Astrocyte of the spinal cord (primary cell): ENCODE measurements at places on chromosomes 7 and 10.
A peak's percentile ranks its signal among the peaks of the same experiment; 100 is the strongest.

DNA sequence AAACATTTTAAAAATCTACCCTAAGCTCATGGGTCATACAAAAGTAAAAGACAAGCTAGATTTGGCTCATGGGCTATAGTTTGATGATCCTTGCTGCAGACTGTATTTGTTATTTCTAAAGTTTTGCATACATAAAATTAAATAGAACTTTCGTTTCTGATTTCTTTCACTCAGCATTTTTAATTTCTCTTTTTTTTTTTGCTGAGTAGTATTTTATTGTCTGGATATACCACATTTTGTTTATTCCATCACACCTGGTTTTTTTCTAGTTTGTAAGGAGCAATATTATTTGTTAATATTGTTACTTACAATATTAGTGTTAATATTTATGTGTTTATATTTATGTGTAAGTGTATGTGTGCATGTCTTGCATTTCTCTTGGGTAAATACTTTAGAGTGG is 291.5 kb downstream of the ATRNL1 start:
- no peak for DNase-seq

DNA sequence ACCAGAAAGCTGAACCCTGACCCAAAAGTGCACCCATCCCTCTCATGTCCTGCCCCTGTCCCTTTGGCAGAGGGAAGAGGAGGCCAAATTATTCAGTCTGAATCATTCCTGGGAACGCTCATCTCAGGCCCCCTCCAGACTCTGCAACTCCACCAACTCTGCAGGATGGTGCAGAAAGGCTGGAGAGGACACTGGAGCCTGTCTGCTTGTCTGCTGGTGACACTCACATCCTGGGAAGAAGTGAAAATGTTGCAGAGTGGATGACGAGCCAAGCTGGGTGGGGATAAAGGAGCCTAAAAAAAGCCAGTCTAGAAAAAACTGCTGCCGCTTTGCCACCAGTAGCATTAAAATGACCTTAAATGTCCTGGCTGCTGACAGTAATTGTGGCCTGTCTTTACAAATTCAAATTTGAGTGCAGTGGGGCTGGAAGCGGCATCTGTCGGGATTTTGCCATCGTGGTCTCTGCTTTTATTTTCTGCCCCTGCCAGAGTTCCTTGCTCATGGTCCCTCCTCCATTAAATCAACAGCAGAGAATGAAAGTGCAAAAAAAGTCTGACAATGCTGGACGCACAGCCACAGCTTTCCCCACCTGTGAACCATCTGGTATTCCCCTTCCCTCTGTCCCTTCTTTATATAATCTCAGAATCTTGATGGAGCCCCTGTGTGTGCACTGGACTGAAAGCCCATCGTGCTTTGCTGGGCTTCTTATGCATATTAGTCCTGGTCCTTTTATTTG is 63.9 kb downstream of the STK17A start:
- peak; percentile 56 for DNase-seq

DNA sequence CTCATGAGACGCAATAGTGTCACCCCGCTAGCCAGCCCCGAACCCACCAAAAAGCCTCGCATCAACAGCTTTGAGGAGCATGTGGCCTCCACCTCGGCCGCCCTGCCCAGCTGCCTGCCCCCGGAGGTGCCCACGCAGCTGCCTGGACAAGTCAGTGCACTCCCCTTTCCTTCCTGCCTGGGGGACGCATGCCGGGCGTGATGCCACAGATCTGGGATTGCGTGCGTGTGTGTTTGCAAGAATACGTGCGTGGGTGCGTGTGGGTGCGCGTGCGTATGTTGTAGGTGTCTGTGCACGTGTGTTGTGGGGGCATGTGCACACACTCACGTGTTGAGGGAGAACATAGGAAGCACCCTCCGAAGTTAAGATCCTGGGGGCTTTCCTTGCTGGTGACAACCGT is 23.5 kb downstream of the PFKFB3 start:
- DNase-seq, result no peak

DNA sequence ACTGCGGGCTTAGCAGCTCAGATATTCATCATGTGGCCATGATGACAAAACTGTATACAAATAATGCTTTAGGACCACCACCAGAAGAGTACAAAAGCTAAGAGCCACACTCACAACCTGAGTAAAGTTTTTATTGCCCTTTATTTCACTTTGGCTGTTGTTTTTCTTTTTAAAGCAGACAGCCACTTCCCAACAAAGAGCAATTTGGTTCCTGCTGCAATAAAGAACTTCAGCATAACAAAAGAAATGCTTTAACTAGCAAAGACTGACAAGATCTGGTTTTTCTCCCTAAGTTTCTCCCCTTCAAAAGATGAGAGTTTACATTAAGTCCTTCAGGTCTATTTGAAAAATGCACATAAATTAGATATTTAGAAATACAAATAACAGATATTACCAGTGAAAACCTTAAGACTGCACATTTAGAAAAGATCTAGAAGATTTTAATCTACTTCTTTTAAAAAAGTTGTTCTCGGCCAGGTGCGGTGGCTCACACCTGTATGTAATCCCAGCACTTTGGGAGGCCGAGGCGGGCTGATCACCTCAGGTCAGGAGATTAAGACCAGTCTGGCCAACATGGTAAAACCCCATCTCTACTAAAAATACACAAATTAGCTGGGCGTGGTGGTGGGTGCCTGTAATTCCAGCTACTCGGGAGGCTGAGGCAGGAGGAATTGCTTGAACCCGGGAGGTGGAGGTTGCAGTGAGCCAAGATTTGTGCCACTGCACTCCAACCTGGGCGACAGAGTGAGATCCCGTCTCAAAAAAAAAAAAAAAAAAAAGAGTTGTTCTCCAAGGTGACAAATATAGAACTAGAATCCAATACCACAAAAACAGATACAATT is 59.4 kb downstream of the WAPL start:
- DNase-seq, result no peak

- DNase-seq, result peak; percentile 94
These were observed 438 bp downstream of the BCL7B start for GRCh38 chr7:73557108-73557396.

DNA sequence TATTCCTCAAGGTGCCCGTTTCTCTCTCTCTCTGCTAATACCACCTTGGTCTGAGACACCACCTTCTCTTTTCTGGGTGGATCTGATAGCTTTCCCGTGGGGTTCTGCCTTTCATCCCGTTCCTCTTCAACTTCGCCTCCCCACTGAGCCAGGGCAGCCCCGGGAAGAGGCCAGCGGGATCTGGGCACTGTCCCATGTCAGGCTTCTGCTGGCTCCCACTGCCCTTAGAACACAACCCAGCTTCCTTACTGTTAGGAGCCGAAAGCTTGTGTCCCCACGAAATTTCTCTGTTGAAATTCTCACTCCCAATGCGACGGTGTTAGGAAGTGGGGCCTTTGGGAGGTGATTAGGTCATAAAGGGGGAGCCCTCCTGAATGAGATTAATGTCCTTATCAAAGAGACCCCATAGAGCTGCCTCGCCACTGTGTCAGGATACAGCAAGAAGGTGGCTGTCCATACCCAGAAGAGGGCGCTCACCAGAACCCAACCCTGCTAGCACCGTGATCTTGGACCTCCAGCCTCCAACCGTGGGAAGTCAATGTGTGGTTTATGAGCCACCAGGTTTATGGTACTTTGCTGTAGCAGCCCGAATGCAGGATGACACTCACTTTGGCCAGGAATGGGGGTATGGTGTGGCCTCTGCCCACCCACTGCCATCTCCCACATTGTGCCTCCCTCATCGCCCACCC is 79.2 kb downstream of the CAMK1D start:
- no peak for DNase-seq

DNA sequence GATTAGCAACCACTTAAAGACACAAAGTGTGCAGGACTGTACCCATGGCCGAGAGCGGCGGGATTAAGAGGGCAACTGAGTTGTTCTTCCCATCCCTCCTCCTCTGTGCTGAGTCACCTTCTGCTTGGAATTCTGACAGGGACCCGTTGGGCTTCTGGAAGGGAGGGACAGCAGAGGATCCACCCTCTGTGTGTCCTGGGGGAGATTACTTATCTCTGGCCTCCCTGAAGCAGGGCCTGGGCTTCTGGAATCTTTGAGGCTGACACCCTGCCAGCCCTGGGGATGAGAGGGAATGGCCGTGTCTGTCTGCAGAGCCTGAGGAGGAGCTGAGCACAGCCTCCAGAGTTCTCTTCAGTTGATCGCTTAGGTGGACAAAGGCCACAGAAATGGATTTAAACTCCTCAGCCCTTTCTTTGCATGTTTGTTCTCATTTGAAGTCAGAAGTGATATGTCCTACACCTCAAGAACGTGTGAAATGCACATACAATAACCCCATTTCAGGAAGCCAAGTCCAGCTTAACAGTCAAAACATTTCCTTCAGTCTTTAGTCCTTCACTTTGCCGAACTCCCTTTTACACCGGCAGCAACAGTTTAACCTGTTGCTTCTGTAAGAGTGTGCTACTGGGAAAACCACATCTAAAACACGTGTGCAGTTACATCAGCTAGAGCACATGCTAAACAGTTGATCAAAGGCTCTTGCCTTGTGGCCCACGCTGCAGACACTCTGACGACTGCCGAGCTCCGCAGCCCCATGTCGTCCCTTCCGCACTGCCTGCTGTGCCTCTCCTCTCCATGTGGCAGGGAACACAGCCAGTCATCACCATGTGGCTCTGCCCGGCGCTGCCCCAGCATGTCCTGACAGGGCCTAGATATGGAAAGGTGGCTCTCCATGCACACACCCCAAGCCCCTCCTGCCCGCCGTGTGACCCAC is 55.7 kb downstream of the IKZF1 start:
- no peak for DNase-seq

DNA sequence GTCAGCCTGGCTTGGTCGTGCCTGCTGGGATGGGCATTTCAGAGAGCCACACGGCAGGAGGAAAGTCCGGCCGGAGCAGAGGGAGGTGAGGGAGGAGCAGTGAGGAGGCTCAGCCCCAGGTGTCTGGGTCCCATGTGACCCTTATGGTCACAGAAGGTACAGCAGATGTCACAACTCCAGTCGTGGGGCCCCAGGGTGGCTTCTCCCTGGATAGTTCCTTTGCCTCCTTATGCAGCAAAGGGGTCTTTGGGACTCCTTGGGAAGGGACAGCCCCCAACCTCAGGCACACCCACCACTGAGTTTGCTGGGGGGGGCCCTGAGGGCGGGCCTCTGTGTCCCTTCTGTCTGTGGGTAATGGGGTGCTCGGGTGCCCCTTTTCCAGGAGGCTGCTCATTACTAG is 19.6 kb upstream of the PRKAG2 start:
- DNase-seq, result no peak

GRCh38 chr10:79391231-79392019 is 44.2 kb downstream of the PPIF start:
- no peak for DNase-seq
